ENCODE measurements at places on chromosomes 2 and 18. TPM values are rescaled to one million over a fixed set of nuclear protein-coding genes. Genes with fewer than 3 reads are reported as not detected.

The PRSS56 gene
- 0.27 TPM for total RNA-seq

The ADI1 gene
- total RNA-seq = 57.9 TPM

The RUFY4 gene
- total RNA-seq = not detected

The IL1R2 gene
- total RNA-seq = 0.93 TPM

The CD226 gene
- total RNA-seq = not detected

The ZNF396 gene
- total RNA-seq = 0.64 TPM

The BMP10 gene
- not detected for total RNA-seq

The DLX2 gene
- total RNA-seq = 0.37 TPM

The RAPH1 gene
- total RNA-seq = 6.8 TPM

The CCBE1 gene
- total RNA-seq = 10.6 TPM

The EGR4 gene
- total RNA-seq = 0.34 TPM

The CCDC148 gene
- 0.48 TPM for total RNA-seq

The VIL1 gene
- total RNA-seq = 0.25 TPM

The OSBPL1A gene
- total RNA-seq = 11.7 TPM

The DSEL gene
- total RNA-seq = 0.29 TPM

The GBX2 gene
- total RNA-seq = 3.2 TPM

The CAPN14 gene
- total RNA-seq = not detected

The ARHGAP28 gene
- 0.05 TPM for total RNA-seq

All from A549 treated with RU486 at 1 μM for 4 hours (cell line).